Activated CD8-positive, alpha-beta memory T cell treated with anti-CD3 and anti-CD28 coated beads, Interleukin-2, amount 10 ng/mL, durations not matched to agents 7 days and 5 days (primary cell): ENCODE measurements at places on chromosomes 4 and X. TPM values are rescaled to one million over a fixed set of nuclear protein-coding genes. Genes with fewer than 3 reads are reported as not detected.

DNA sequence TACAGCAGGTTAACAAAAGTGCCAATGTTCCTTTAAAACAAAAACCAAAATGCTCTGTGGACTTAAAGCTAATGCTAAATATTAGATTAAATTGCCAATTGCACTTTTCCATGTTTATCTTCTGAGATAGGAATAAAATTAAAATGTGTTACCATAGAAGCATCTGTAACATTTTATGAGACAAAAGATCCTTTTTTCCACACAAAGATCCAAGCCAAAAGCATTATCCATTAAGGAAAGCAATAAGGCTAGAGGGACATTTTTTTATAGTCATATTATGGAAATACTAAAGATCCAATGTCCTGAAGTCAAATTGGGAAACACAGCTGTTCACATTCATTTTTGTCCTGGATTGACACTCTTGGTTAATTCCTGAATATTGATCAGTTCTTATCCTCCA lies 73.6 kb downstream of the PALLD start:
- no peak for DNase-seq

DNA sequence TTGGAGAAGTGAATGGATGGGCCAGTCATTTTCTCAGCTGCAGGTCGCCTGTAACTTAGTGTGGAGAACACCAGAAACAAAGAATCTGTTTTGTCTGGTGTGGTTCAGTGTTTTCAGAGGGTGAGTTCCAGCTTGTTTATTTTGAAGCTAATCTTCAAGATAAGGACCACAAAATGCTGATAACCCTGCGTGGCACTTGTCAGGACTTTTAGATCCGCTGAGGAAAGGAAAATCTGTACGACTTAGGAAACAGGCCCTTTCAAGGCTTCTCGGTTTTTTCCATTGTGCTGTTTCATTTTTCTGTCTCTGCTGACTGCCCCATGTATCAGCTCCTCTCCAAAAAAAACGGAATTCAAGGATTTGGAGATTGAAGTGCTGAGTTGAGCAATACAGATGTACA lies 8.7 kb upstream of the ANAPC4 start:
- DNase-seq = no peak

DNA sequence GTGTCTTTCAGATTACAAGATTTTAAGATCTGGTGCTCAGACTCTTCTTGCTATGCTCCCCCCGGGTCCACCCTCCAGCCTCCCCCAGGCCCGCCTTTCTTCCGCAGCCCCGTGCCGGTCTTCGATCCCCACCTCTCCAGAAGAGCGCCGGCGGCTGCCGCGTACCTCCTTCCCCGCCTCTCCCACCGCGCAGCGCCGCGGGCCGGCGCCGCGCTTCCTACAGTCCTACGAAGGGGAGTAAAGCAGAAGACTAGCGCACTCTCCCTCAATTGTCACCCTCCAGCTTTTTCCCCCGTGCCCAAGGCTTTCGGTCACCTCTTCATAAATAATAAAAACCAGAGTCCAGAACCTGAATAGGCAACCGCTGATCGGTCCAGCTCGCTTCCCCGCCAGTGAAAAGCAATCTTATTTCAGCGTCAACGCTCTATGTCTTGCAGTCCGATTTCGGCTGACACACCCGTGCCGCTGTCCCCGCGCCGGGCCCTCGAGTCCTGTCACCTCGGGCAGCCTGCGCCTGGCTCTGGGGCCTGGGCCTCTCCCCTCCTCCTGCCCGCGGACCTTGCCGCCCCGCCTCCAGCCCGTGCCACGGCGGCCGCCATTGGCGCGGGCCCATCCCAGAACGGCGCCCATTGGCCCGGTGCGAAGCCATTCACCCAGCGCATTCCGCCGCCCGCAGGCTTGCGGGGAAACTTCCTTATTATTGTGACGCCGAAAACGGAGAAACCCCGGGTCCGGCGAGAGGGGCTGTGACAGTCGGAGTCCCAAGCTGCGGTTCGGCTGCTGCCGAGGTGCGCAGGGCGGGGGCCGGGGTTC lies at the start of gene HERC3:
Gene HERC3, plus strand, starts transcription at position 694 of the 813 bp plus-strand sequence. CDS start 13,344 bp downstream, outside the sequence.
- DNase-seq = peak; percentile 90

DNA sequence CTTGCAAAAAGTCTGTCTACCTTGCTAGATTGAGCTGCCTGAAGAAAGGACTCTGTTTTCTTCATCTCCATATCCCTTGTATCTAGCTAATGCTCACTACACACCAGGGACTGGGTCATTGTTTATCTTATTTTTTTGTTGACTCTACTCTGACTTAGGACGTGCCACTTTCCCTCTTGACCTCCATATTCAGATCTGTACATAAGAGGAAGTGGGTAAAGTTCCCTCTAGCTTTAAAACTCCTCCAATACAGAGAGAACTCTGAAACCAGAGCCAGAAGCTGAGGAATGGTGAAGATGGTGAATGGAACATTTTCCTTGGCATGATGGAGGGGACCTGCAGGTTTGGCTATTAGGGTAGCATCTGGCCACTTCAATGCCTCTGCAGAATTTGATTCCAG lies 2026.1 kb upstream of the TENM3 start:
- no peak for DNase-seq

DNA sequence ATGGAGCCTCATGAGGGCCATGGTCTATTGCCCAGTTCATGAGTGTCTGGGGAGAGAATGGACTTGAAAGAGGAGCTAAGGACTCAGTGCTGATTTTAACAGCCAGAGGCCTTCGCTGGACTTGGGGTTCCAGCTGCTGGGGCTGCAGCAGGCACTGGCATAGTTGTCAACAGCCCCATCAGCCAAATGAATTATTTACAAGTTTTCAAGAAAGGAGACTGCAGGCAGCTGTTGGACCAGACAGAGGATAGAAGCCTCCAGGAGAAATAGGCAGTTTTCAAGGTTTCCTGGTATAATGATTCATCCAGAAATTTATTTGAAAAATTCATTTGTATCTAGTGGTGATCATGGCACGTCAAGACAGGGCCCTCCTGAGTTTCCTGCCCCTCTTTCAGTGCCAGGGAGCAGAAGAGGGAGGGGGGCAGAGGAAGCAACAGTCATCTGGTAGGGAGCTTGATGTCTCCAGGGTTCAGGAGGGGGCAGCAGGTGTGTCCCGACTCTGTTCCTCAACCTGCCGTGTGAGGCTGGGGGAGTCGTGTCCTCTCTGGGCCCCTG lies 63.1 kb upstream of the GPR78 start:
- DNase-seq = no peak

- DNase-seq = peak; percentile 41
Observed at GRCh38 chrX:136209016-136209738, 42.0 kb downstream of the MAP7D3 start.

DNA sequence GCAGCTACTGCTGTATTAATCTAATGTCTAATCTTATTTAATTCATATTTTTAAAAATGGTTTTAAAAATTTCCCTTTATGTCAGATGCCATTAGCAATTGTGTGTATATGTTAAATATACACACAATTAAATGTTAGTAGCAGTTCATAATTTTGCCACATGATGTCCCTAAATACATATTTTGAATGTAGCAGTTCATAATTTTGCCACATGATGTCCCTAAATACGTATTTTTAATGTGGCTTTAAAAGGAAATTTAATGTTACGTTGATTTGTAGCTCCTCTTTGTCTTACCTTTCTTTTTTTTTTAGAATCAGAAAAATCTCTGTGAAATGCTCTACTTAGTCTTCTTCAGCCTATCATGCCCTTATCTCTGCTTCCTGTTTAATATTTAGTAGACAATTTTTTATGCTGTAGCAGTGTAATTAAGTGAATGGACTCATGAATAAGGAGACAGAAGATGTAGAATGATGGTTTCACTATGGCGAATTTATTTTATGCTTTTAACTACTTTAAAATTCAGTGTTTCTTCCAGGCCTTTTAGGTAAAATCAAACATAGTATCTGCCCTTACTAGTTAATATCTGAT lies 26.1 kb downstream of the RBM46 start:
- DNase-seq = no peak

DNA sequence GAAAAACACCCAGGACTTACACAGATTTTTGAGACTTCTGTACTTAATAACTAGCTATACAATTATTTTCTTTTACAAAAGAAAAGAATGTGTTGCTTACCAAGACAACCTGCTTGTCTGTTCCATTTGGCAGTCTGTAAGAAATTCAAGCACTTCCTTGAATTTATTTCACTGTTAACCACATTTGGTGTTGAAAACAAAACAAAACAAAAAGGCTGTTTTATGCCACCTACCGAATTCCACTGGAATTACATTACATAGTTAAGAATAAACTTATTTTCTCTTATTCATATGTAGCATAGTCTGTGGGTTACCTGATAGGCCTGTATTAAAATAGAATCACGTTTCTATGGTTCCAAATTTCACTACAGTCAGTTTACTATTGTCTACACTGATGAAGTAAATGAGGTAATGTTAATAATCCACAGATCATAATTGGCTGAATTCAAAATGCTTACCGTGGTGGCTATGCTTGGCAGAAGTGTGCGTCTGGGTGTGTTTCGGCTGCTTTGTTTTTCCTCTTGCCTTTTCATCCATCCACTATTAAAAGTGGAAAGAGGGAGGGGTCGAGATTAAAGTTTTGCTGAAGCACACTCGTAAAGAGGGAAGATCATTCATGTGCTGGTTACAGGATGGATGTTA lies at the start of gene TLR1:
Gene TLR1, minus strand, starts transcription at position 138 of the 642 bp plus-strand sequence. CDS start 5,960 bp downstream, outside the sequence.
- DNase-seq = no peak

DNA sequence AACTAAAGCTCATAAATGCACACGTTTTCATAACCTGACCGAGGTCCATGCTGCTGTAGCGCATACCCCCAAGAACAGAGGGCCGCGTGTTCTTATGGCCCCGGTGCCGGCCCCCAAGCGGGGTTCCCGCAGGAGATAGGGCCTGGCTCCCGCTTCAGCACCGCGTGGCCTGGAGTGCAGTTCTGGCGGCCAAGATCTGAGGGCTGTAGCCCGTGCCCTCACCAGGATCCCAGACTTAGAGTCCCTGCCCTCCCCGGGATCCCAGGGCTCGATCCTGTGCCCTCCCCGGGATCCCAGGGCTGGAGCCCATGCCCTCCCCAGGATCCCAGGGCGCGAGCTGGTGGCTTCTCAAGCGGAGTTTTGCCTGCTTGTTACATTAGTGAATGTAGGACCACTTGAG lies 1.0 kb upstream of the GRPEL1 start:
- DNase-seq = no peak

DNA sequence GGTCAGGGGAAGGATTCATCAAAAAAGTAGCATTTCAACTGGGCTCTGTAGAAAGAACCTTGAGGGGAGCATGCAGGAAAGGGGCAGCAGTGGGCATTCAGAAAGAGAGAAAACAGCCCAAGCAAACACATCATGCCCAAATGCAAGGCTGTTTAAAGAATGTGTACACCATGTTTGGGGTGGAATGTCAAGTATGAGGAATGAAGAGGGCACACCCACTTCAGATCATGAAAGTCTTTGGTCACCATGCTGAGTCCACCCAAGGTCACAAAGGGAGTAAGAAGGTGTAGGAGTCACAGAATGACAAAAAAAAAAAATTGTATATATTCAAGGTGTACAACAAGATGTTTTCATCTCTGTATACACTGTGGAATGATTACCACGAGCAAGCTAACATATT lies 9.4 kb downstream of the S100G start:
- no peak for DNase-seq

GRCh38 chr4:185115827-185116232 lies 27.2 kb upstream of the SLC25A4 start:
- no peak for DNase-seq

DNA sequence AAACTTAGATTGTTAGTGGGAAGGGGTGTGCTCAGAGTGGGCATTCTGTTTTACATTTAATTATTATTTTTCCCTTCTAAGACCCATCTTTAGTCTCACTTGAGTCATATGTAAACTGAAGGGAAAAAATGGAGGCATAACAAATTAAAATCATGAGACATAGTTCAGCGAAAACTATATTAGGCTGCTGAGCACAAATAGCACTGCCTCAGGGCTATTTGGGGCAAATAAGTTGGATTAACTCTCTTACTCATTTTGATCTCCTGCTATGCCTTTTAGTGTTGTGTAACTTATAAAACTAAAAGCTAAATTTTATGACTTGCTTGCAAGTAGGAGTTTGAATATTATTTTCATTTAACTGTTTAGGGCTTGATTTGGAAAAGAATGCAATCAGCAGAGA lies 1329.2 kb upstream of the PCDH7 start:
- no peak for DNase-seq

DNA sequence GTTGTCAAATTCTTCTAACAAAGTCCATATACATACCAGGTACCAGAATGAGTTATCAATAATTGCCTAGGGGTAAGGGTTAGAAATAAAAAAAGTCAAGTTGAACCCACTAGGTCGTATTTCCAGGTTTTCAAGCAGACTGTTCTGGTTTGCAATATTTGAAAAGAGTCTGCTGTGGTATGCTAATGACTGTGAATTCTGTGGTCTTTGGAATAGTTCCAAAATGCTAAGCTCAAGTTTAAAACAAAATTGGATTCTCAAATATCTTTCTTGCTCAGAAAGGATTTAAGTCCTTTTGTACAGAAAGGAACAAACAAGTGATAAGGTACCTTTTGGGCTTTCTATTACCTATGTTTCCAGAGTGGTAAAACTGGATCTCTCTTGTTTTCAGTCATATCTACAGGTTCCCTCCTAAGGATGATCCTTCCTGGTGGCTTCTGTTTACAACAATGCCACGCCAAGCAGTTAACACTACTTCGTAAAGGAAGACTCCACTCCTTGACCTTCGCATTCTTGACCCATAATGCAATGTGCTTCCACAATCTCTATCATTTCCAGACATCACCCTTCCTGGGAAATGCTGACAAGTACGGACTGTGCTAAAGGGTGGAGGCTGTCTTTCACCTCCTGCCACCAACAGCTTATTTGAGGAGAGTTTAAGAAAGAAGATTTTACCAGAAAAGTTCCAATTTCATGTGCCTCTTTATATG lies 531.7 kb upstream of the FTHL17 start:
- DNase-seq = no peak

- no peak for DNase-seq
Observed at GRCh38 chr4:139833151-139833910, 167.7 kb downstream of the MGST2 start.

DNA sequence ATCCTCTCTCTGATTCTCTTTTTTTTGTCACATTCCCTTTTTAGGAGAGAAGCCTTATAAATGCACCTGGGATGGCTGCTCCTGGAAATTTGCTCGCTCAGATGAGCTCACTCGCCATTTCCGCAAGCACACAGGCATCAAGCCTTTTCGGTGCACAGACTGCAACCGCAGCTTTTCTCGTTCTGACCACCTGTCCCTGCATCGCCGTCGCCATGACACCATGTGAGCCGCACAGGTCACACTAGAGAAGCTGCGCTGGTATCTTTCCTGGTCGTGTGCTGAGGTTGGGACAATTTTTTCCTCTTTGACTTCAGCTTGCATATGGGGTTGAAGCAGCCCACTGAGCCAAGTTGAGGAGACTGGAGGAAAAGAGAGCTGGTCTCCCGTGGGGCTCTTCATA lies 52.1 kb downstream of the KLF8 start:
- no peak for DNase-seq

- no peak for DNase-seq
Observed at GRCh38 chr4:23484689-23485088, 405.2 kb downstream of the PPARGC1A start.

- DNase-seq = no peak
Observed at GRCh38 chr4:89324671-89325070, 17.1 kb upstream of the GPRIN3 start.

The ADGRG4 gene
- total RNA-seq = not detected

The IL1RAPL1 gene
- total RNA-seq = not detected

The CDKL5 gene
- 1.1 TPM for total RNA-seq

The CLGN gene
- not detected for total RNA-seq

The DUX4 gene
- total RNA-seq = not detected

The ETDB gene
- not detected for total RNA-seq

The RTL3 gene
- 0.14 TPM for total RNA-seq

The CD38 gene
- 179 TPM for total RNA-seq

The P2RY10 gene
- total RNA-seq = 105 TPM

The FSTL5 gene
- total RNA-seq = not detected

The IL2RG gene
- total RNA-seq = 512 TPM

The BANK1 gene
- not detected for total RNA-seq
